Right lung (tissue), 10 donors: ENCODE measurements at places on chromosomes 2 and 18. TPM values are rescaled to one million over a fixed set of nuclear protein-coding genes. Genes with fewer than 3 reads are reported as not detected.

DNA sequence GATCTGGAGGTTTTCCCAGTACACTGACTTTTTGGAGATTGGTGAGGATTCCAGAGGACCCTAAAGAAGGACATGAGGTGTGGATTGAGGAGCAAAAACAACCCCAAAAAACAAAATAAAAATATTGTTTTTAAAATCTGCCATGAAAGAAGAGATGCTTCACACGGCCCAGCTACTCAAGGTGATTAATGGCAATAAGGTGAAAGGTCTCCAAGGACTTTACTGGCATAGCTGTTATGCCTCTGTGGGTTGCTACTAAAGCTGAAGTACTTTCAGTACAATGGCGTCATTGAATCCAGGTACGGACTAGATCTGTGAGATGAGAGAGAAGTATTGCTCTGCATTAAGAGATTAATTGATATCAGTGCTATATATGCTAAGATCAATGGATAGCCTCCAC, 606.4 kb downstream of the TDRD15 start:
- DNase-seq: no peak

DNA sequence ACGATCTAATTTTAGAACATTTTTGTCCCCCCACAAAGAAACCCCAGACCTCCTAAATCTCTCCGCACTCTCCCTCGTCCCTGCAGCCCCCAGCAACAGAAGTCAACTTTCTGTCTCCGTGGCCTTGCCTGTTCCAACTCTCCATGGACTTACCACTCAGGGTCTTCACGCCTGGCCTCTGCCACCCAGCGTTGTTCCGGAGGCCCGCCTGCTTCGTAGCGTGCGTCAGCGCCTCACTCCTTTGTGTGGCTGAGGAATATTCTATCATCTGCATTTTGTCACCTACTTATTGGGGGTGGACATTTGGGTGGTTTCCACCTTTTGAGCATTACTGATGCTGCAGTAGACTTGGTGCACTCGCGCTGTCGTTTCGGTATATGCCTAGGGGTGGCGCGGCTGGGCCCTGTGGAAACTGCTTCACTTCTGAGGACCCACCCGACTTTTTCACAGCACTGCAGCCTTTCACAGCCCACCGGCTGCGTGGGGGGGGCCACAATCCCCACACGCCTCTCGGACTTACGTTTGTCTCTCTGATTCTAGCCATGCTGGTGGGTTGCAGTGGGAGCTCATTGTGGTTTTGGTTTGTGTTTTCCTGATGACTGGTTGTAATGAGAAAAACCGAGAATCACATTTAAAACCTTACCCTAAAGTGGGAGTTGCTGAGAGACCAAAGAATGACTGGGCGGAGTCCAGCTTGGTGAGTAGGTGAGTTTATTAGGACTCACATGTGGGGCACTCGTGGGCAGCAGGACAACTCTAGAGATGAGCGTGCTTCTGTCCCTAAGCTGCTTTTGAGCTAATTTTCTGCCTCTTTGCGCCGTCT, 1.4 kb upstream of the HSBP1L1 start:
- DNase-seq: no peak

- DNase-seq: no peak
Observed at GRCh38 chr2:118686346-118686745, 161.1 kb downstream of the EN1 start.

DNA sequence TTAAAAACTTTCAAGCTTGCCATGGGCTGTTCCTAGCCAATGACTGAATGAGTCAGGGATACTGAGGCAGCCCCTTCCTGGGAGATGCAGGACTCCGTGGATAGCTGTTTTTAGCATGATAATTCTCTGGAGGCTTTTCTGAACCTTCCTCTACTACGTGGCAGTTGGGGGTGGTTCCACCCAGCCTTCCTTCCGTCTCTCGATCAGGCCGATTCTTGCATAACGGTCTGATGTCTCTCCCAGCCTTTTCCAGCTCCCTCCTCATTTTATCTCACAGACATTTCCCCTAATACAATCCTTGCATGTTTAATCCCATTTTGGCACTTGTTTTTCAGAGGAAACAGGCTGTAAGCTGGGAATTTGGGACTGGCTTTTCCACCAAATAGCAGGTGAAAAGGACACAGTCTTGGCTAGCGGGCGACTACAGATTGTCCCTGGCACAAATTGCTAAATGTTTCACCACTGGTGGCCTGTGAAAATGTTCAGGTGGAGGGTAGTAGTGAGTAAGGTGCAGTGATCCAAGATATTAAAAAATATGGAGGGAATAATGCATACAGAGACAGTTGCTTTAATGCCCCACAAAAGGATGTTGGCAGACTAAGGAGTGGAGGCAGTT, 21.0 kb upstream of the CTLA4 start:
- DNase-seq: no peak

- DNase-seq: no peak
Observed at GRCh38 chr18:27762054-27762453, 414.9 kb downstream of the CDH2 start.

- no peak for DNase-seq
Observed at GRCh38 chr2:240786355-240786841, 33.6 kb downstream of the KIF1A start.

DNA sequence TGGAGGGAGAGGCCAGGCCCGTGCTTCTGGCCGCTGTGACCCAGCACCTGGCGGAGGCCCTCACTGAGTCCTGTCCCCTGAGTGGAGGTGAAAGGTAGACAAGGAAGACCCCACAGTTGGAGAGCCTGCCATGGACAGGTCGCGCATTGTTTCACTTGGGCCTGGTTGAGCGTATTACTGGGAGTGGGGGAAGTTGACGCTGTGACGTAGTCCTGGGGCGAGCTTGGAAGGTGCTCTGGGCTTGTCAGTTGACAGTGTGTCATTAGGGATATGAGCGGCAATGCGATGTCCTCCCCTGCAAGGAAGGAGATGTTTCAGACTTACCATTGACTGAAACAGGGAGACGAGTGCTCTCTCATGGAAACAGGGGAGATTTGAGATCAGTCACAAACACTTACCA, 127.1 kb downstream of the SH3RF3 start:
- no peak for DNase-seq

GRCh38 chr2:226661789-226662545, 137.7 kb downstream of the IRS1 start:
- DNase-seq: no peak

DNA sequence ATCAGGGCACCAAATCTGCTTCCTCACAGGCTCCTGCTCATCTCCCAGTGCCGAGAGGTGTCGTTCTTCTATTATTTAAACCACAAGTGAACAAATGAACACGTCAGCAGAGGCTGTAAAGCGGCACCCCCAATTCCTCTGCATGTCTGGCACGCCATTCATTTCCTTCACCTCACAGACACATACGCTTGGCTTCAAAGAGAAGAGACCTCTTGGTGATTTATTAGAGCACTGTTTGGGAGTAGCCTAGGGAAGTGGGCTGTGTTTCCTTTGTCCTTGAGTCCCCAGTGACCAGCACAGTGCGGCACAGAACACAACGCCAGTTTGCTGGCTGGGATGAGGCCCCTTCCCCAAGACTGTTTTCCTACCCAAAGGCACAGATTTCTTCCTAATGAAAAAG, 184.3 kb upstream of the REV1 start:
- DNase-seq: no peak

- DNase-seq: no peak
Observed at GRCh38 chr2:158936978-158937377, 31.5 kb upstream of the TANC1 start.

GRCh38 chr2:164746713-164747112, 94.9 kb downstream of the COBLL1 start:
- DNase-seq: no peak

GRCh38 chr2:16664052-16664731, 1.4 kb downstream of the CYRIA start:
- peak; percentile 85 for DNase-seq

DNA sequence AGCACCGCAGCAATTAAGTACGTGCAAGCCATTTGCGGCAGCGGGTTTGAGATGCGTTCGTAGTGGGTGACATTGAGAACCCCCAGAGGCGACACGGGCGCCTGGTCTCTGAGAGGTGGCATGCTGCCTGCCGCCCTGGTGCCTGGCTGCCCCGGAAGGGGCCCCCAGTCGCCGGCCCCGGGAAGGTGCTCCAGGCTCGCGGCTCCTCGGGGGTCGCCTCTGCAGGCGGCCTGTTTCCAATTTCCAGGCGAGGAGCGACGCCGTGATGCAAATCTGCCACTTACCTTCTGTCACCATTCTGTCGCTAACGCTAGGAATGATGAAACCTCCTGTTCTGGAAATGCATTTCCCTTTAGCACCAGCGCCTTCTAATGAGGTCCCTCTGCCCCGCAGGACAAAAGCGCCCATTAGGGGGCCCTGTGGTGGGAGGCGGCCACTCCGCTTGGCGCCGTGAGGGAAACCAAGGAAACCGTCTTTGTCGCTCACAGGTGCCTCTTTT, 13.0 kb downstream of the KIF5C start:
- DNase-seq: no peak

- DNase-seq: no peak
Observed at GRCh38 chr2:176163672-176164056, 6.6 kb downstream of the HOXD3 start.

DNA sequence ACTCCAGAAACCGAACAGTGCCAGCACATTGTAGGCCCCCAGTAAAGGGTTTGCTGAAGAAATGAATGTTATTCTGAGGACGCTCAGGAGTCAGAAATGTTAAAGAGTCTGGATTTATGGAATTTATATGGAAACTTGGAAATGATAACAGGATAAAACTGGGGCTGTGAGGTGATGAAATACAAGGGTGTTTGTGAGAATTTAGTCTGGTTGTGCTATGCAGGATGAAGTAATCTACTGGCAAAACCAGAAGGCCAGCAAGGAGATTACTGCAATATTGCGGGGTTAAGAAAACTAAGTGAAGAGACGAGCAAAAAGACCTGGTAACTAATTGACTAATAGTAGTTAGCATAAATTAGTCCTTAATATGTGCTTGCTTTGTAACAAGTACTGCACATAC, 467.8 kb downstream of the ZEB2 start:
- DNase-seq: no peak

DNA sequence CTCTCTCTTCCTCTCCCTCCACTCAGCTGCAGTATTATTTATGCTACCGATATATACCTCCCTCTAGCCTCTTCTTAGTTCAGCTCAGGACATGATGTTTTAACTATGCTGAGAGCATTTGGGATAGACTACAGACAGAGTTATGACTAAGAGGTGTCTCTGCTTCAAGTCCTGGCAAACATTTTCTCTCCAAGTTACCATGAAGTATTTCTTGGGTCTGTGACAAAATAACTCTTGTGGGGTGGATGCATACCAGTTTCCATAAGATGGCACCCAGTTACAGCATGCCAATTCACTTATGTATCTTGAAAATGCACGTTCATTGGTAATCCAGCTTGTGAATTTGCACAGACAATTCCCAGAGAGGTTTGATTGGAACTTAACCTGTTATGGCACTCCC, 737.6 kb downstream of the SLC4A3 start:
- no peak for DNase-seq

- no peak for DNase-seq
Observed at GRCh38 chr2:9124231-9124741, 82.3 kb upstream of the ASAP2 start.

- no peak for DNase-seq
Observed at GRCh38 chr2:169018390-169018789, 12.7 kb downstream of the ABCB11 start.

GRCh38 chr2:167134381-167135072, 246.2 kb downstream of the XIRP2 start:
- no peak for DNase-seq

GRCh38 chr2:154638783-154639182, 59.7 kb upstream of the KCNJ3 start:
- no peak for DNase-seq

The LRATD1 gene
- 12.0 TPM for polyA plus RNA-seq

The VWC2L gene
- not detected for polyA plus RNA-seq

The HOXD8 gene
- 1.5 TPM for polyA plus RNA-seq

The TUBB8B gene
- polyA plus RNA-seq: 0.56 TPM

The CHCHD5 gene
- 24.2 TPM for polyA plus RNA-seq

The EIPR1 gene
- polyA plus RNA-seq: 18.7 TPM

The CELF4 gene
- polyA plus RNA-seq: 8.8 TPM

The TSGA10 gene
- 10.5 TPM for polyA plus RNA-seq

The RHBDD1 gene
- polyA plus RNA-seq: 23.0 TPM

The UGT1A10 gene
- not detected for polyA plus RNA-seq

The SETBP1 gene
- polyA plus RNA-seq: 19.4 TPM

The PPM1B gene
- polyA plus RNA-seq: 55.3 TPM

The FAP gene
- 51.6 TPM for polyA plus RNA-seq

The CYTIP gene
- 1.9 TPM for polyA plus RNA-seq

The IFIH1 gene
- polyA plus RNA-seq: 13.2 TPM

The BCL2L11 gene
- polyA plus RNA-seq: 28.6 TPM
